ENCODE measurements at places on chromosomes 11 and 22.
A peak's percentile ranks its signal among the peaks of the same experiment; 100 is the strongest.

GRCh38 chr11:6538945-6539344 lies 41.9 kb downstream of the DNHD1 start:
- DNase-seq = no peak

GRCh38 chr11:115739878-115740277 lies 235.7 kb upstream of the CADM1 start:
- DNase-seq = no peak

DNA sequence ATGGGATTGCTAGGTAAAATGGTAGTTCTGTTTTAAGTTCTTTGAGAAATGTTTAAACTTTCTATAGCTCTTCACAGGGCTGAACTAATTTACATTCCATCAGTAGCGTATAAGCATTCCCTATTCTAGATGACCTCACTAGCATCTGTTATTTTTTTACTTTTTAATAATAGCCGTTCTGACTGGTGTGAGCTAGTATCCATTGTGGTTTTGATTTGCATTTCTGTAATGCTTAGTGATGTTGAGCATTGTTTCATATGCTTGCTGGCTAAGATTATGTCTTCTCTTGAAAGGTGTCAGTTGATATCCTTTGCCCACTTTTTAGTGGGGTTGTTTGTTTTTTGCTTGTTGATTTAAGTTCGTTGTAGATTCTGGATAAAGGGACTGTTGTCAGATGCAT lies 35.9 kb downstream of the MMP27 start:
- no peak for DNase-seq

GRCh38 chr11:41861838-41862237 lies 402.4 kb upstream of the LRRC4C start:
- DNase-seq = no peak

DNA sequence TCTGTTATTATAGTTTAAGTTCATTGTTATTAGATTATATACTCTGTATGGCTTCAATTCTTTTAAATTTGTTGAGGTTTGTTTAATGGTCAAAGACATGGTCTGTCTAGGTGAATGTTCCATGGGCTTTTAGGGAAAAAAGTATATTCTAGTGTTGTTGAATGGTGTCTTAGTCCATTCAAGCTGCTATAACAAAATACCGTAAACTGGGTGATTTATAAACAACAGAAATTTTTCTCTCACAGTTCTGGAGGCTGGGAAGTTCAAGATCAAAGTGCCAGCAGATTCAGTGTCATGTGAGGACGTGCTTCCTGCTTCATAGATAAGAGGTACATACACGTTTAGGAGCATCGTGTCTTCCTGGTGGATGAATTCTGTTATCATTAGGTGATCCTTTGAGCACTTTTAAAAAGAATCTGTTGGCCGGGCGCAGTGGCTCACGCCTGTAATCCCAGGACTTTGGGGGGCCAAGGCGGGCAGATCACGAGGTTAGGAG lies 26.2 kb downstream of the PPARA start:
- DNase-seq = no peak

DNA sequence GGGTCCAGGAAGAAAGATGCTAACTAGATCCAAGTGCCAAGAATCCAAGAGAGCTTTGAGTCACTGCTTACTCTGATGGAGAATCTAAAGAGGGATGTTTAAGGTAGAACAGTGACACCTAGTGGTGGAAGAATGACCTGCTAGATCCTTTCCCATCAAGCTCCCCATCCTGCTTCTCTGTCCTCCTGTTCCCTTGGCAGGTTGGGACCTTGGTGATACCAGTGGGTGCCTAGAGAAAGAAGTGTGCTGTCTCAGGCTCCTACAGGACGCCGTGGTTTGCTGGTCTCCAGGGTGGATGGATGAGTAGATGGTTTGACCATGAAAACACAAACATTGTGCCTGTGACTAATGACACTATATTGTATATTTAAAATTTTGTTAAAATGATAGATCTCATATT lies 383.7 kb downstream of the TMEM135 start:
- peak; percentile 58 for DNase-seq
